K562 (cell line): ENCODE measurements at places on chromosomes 1 and 21. TPM values are rescaled to one million over a fixed set of nuclear protein-coding genes. Genes with fewer than 3 reads are reported as not detected.

The NES gene
- total RNA-seq, result 5.5 and 8.6 TPM in 2 replicates

The PLEKHA6 gene
- total RNA-seq, result 0.29 and 0.33 TPM in 2 replicates

The KCNH1 gene
- total RNA-seq, result not detected in 2 replicates

The FAM72D gene
- total RNA-seq, result 14.9 and 15.8 TPM in 2 replicates

The NTRK1 gene
- total RNA-seq, result 28.0 and 30.0 TPM in 2 replicates

The PLA2G2F gene
- total RNA-seq, result not detected in 2 replicates

The CCDC17 gene
- 2.0 and 2.4 TPM in 2 replicates for total RNA-seq

The PLCH2 gene
- 0.04 and 0.16 TPM in 2 replicates for total RNA-seq

GRCh38 chr1:208781391-208782045, 537.3 kb upstream of the PLXNA2 start:
- no peak for DNase-seq

DNA sequence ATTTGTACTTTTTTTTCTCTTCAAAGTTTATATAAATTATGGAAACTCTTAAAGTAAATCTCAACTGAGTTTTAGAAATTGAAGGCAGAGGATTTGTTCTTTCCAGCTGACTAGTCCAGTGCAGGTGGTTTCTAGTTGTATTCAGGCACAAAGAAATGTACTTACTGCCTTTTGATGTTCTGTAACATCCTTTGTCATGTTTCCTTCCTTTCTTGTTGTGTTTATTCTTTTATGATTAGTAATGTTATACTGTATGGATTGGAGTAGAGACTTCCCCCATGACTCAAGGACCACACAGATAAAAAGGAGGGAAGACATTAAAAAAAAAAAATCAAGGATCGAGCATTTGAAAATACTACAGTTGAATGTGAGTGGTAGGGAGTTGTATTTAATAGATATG, 8.0 kb downstream of the HIPK1 start:
- DNase-seq, result no peak

DNA sequence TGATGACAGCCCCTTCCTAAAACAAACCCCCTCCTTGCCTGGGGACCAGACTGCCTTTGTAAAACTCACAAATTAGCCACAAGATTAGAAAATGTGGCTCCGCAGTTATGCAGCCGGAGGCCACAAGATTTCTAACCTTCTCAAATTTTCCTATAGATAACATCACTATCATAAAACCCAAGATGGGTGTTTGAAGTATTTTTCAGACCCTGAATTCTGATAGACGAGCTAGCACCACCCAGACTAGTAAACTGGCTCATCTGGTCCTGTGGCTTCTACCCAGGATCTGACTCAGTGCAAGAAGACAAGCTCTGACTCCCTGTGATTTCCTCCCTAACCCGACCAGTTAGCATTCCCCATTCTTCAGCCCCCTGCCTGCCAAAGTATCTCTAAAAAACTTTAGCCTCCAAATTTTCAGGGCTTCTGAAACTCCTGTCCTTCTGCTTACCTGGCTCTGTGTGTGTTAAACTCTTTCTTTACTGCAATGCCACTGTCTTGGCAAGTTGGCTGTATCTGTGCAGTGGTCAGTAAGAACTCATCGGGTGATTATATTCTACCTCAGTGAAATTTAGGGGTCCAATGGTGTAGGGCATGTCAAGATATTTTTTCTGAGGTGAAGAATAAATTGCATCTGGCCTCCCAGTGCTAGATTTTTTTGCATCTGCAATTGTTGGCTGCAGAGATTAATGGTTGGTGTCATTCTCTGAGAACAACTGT, 102.1 kb downstream of the S1PR1 start:
- no peak for DNase-seq

GRCh38 chr1:196654271-196654670, 2.4 kb downstream of the CFH start:
- no peak for DNase-seq

- DNase-seq, result no peak
These were observed 25.0 kb downstream of the MRPL39 start for GRCh38 chr21:25582164-25582790.

DNA sequence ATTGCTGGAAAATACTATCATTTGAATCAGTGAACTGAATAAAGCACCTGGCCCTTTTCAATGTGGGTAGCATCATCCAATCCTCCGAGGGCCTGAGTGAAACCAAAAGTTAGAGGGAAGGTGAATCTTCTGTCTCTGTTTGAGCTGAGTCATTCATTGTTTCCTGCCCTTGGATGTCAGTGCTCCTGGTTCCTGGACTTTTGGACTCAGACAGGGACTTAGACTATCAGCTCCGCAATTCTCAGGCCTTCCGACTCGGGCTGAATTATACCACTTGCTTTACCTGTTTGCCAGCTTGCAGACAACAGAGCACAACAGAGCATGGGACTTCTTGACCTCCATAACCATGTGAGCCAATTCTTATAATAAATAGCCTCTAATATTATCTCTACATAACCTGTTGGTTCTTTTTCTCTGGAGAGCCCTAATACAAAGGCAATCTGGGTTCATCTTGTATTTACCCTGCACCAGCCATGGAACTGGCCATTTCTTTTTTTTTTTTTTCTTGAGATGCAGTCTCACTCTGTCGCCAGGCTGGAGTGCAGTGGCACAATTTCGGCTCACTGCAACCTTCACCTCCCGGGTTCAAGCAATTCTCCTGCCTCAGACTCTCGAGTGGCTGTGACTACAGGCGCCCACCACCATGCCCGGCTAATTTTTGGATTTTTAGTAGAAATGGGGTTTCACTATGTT, 19.2 kb upstream of the VASH2 start:
- DNase-seq, result no peak

DNA sequence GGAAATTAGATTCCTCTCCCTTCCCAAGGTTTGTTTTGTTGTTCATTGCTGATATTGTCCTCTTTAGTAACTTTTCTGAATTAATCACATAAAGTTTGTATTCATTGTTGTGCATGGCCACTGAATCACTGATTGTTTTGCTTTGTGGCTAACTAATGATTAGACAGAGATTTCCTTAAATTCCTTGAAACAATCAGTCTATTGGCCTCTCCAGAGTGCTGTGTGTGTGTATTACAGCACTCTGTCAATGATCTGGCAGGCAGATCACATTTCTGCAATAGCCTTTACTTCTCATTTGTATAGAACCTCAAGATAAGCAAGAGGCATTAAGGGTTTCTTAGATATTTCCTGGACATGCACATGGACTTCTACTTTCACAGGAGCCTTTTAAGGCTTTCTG, 78.6 kb downstream of the DUSP10 start:
- no peak for DNase-seq

GRCh38 chr1:10208537-10208936, 1.8 kb upstream of the KIF1B start:
- DNase-seq, result no peak

GRCh38 chr1:150777544-150777943, 12.0 kb upstream of the CTSS start:
- no peak for DNase-seq

- DNase-seq, result no peak
These were observed 76.7 kb upstream of the ARHGEF16 start for GRCh38 chr1:3377604-3378279.

DNA sequence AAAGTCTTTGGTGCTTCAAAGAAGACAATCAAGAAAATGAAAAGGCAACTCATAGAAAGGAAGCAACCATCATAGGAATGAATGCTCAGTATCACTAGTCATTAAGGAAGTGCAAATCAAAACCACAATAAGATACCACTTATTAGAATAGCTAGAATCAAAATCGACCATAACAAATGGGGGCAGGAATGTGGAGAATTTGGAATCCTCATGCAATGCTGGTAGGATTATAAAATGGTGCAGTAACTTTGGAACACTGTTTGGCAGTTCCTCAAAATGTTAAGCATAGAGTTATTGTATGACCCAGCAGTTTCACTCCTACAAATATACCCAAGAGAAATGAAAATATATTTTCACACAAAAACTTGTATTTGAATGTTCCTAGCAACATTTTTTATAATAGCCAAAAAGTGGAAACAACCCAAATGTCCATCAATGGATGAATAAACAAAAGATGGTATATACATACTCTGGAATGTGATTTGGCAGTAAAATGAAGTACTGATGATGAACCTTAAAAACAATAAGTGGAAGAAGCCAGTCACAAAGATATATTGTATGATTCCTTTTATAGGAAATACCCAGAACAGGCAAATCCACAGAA, 105.6 kb downstream of the MIS18A start:
- no peak for DNase-seq

- DNase-seq, result peak; percentile 33
These were observed 44.6 kb upstream of the BCL9 start for GRCh38 chr1:147496571-147497210.

- DNase-seq, result no peak
These were observed 15.0 kb upstream of the IL20 start for GRCh38 chr1:206850401-206850800.

GRCh38 chr21:25952306-25952705, 217.5 kb downstream of the GABPA start:
- no peak for DNase-seq

DNA sequence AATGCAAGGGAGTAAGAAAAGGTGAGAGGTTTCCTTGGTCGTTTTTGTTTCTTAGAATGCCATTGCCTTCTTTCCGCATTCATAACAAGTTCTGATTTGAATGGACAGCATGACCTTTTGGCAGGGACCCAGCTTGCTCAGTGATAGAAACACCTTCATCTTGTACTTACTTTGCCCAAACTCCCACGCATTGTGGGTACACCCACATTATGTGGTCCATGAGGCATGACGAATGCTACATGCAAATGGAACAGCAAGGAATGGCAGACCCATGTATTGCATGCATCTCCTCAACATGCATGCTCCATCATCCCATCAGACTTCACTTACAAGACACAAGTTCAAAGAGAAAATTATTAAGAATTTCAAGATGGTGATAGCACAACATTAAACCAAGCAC, 102.8 kb downstream of the CDC7 start:
- DNase-seq, result no peak

DNA sequence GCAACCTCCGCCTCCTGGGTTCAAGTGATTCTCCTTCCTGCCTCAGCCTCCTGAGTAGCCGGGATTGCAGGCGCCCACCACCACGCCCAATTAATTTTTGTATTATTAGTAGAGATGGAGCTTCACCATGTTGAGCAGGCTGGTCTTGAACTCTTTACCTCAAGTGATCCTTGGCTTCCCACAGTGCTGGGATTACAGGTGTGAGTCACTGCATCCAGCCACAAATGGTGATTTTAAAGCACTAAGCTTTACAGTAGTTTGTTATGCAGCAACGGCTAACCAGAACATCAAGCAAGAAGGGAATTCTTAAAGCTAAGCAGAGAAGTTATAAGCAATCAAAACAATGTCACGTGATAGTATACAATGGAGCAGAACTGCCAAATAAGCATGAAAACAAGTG, 65.7 kb downstream of the NVL start:
- DNase-seq, result no peak

- no peak for DNase-seq
These were observed 179.4 kb upstream of the SGIP1 start for GRCh38 chr1:66354311-66355201.

GRCh38 chr1:100511058-100511457, 26.9 kb upstream of the GPR88 start:
- no peak for DNase-seq

- no peak for DNase-seq
These were observed 41.5 kb downstream of the MORN1 start for GRCh38 chr1:2349806-2350205.

DNA sequence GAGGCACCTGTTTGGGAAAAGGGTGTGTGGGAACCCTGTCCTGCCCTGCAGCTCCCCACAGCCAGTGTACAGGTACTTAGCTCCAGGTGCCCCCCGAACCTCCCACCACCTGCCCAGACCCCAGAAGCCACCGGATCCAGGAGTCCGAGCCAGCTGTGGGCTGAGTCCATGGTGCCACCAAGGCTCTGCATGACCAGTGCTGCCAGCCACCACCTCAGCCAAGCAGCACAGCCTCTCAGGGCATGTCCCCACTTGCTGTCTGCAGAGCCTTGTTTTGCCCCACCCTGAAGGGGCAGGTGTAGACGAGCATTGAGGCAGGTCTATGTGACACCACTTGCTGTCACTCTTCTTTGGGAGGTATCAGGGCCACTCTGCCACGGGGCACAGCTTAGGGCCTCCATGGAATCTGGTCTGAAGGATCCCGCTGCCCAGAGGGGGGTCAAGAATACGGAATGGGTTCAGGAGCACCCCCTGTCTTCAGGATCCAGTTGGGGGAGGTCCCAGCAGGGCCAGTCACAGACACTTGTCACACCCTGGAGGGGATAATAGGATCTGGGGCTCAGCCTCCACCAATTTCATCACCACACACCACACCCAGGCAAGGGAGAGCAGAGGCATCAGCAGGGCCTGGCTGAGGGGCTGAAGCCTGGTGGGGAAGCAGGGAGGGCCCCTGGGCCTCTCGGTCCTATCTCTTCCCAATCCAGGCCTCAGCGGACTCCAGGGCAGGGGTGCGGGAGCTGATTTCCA, 27.7 kb downstream of the ARHGEF19 start:
- no peak for DNase-seq

GRCh38 chr1:85047472-85048295, 616 bp downstream of the MCOLN3 start:
- no peak for DNase-seq
